ENCODE measurements at places on chromosomes 5 and 9.

GRCh38 chr5:10565785-10566542 lies 2.1 kb downstream of the ANKRD33B start:
- DNase-seq, result no peak

DNA sequence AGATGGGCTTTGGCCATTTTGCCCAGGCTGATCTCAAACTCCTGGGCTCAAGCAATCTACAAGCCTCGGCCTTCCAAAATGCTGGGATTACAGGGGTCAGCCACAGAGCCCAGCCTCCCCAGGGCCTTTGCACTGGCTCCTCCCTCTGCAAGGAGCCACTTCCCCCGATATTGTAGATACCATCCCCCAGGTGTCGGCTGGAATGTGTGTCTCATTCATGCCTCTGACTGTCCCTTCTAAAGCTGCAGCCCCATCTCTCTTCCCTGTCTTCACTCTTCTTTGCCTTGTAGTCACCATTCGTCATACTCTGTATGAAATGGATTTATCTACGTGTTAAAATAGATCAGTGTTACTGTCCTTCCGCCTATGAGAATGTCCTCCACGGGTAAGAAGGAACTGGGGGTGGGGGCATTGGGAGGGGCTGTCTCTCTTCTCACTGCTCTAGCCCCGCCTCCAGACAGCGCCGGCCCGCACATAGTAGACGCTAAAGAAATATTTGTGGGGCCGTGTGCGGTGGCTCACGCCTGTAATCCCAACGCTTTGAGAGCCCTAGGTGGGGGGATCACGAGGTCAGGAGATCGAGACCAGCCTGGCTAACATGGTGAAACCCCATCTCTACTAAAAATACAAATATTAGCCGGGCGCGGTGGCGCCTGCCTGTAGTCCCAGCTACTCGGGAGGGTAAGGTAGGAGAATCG lies 68.5 kb downstream of the LMX1B start:
- no peak for DNase-seq

DNA sequence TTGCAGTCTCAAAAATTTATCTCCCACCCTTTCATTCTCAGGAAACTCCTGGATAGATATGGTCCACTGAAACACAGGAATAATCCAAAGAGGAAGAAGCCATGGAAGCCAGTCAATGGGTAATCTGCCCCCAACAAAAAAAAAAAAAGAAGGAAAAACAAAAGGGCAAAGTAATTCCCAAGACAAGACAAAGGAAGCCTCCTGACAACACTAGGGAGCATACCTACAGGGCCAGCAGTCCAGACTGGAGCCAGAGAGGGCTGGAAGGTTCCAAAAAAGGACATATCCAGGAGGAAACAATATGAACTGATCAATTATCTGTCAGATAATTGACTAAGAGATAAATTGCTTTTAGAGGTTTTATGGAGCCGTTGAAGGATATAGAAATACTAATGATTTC lies 12.9 kb downstream of the FNIP1 start:
- no peak for DNase-seq

DNA sequence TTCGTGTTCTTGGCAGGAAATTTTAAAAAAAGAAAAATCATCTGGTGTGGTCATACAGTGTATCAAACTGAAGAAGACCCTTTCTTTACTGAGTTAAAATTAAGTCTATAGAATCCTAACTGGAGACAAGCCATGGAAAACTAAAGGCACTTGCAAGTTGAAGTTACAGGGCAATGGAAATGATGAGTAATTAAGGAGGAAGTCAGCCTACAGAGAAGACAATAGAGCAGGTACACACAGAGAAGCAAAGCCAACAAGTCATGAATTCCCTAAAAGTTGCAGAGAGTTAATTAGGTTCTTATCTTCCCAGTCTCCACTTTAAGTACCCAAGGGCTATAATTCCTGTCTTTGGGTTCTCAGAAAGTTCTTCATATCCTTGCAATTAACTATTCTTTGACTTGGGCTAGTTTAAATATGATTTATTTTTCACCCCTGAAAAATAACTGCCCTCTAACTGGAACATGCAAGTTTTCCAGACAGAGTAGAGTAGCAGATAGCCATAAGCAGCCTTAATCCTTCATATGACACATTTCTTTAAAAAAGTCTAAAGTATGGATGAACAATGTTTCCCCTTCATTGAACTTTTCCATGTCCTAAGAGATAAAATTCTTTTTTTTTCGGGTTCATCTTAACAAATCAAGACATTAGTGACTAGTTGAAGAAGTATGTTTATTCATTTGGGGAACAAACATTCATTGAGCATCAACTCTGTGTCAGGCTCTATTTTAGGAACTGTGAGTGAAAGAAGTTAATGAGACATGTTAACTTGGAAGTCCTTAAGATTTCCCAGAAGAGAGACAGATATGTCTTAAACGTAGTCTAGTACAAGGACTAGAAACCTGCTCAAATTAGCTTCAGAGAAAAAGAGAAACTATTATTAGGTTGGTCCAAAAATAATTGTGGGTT lies 5.2 kb upstream of the ITGA2 start:
- no peak for DNase-seq

GRCh38 chr9:18349530-18349929 lies 124.4 kb upstream of the ADAMTSL1 start:
- no peak for DNase-seq

- no peak for DNase-seq
Measured at GRCh38 chr5:122584411-122585300, 190.2 kb upstream of the SNX2 start.
